Neural progenitor cell (in vitro differentiated cells): ENCODE measurements at places on chromosomes 7 and 10. TPM values are rescaled to one million over a fixed set of nuclear protein-coding genes. Genes with fewer than 3 reads are reported as not detected.

Gene LRRTM3
- 0.03 TPM in 1 of 2 replicates, not detected in the other for total RNA-seq

Gene RPEL1
- not detected in 2 replicates for total RNA-seq

Gene ANKRD30A
- not detected in 2 replicates for total RNA-seq

Gene KIAA1549
- 4.8 and 9.1 TPM in 2 replicates for total RNA-seq

Gene OR2A5
- not detected in 2 replicates for total RNA-seq

Gene NDUFB2
- 241 and 310 TPM in 2 replicates for total RNA-seq

Gene GIGYF1
- 24.2 and 64.5 TPM in 2 replicates for total RNA-seq

Gene GRM3
- 13.6 and 22.2 TPM in 2 replicates for total RNA-seq

Gene PPP1R17
- total RNA-seq = 0.09 TPM in 1 of 2 replicates, not detected in the other

Gene ECHS1
- 77.4 and 91.9 TPM in 2 replicates for total RNA-seq

Gene PHKG1
- total RNA-seq = not detected in 2 replicates

Gene RABGEF1
- total RNA-seq = 26.5 and 36.5 TPM in 2 replicates

Gene TRIM73
- 0.17 and 4.4 TPM in 2 replicates for total RNA-seq

Gene CHAT
- not detected in 2 replicates for total RNA-seq

Gene CLCN1
- not detected in 2 replicates for total RNA-seq

Gene CAMK2B
- total RNA-seq = 0.09 and 0.31 TPM in 2 replicates

Gene PGAM2
- total RNA-seq = 11.2 and 11.3 TPM in 2 replicates

Gene PNLIPRP3
- total RNA-seq = not detected in 2 replicates

Gene TMEM176B
- total RNA-seq = 0.54 and 1.1 TPM in 2 replicates

Gene SEMA3C
- total RNA-seq = 0.28 and 0.54 TPM in 2 replicates

Gene SSC4D
- 0.43 and 6.8 TPM in 2 replicates for total RNA-seq

Gene SMKR1
- 0.53 and 0.56 TPM in 2 replicates for total RNA-seq

Gene ANKRD7
- total RNA-seq = not detected in 2 replicates

Gene STK31
- 0.93 and 2.8 TPM in 2 replicates for total RNA-seq

Gene SH2D4B
- 0.06 and 0.11 TPM in 2 replicates for total RNA-seq

Gene ZNF853
- 6.2 and 8.2 TPM in 2 replicates for total RNA-seq

Gene HMX2
- total RNA-seq = 0.15 and 0.21 TPM in 2 replicates

Gene TMEM229A
- total RNA-seq = 0.06 TPM in 1 of 2 replicates, not detected in the other

Gene DGKI
- 3.4 and 5.5 TPM in 2 replicates for total RNA-seq

Gene AGR2
- not detected in 2 replicates for total RNA-seq

Gene GOLGA7B
- total RNA-seq = 0.09 TPM in 1 of 2 replicates, not detected in the other

Gene CALHM1
- total RNA-seq = 0.06 TPM in 1 of 2 replicates, not detected in the other

Gene RSPH10B
- total RNA-seq = 0.11 and 0.56 TPM in 2 replicates

Gene FFAR4
- 0.04 and 0.06 TPM in 2 replicates for total RNA-seq

Gene CLDN4
- 2.8 TPM in 1 of 2 replicates, not detected in the other for total RNA-seq

Gene GJD4
- not detected in 2 replicates for total RNA-seq

Gene BPGM
- 25.5 and 49.7 TPM in 2 replicates for total RNA-seq

Gene ADCYAP1R1
- 0.39 and 0.56 TPM in 2 replicates for total RNA-seq

Gene COL26A1
- total RNA-seq = 26.7 and 80.0 TPM in 2 replicates

Gene PRKCQ
- total RNA-seq = 3.5 TPM in 2 replicates

Gene LRIT1
- total RNA-seq = not detected in 2 replicates

Gene FAM25G
- not detected in 2 replicates for total RNA-seq

Gene PNLIPRP2
- 0.74 and 1.6 TPM in 2 replicates for total RNA-seq

Gene DMTF1
- total RNA-seq = 145 and 176 TPM in 2 replicates

Gene ARL5B
- total RNA-seq = 73.5 and 108 TPM in 2 replicates

Gene ZNF33A
- total RNA-seq = 46.8 and 65.5 TPM in 2 replicates

Gene GALNT17
- 17.1 and 23.0 TPM in 2 replicates for total RNA-seq

Gene KLF14
- total RNA-seq = not detected in 2 replicates

Gene UTF1
- not detected in 2 replicates for total RNA-seq

Gene GIMAP6
- not detected in 2 replicates for total RNA-seq

Gene ZNF365
- total RNA-seq = 0.26 and 0.28 TPM in 2 replicates

Gene DHX32
- 53.4 and 59.4 TPM in 2 replicates for total RNA-seq
